Kidney glomerular epithelial cell (primary cell): ENCODE measurements at places on chromosomes 2 and 18.

- DNase-seq = no peak
These were observed 42.4 kb downstream of the ASXL2 start for GRCh38 chr2:25835906-25836305.

GRCh38 chr18:22628795-22629510 is 211.2 kb upstream of the CTAGE1 start:
- no peak for DNase-seq

DNA sequence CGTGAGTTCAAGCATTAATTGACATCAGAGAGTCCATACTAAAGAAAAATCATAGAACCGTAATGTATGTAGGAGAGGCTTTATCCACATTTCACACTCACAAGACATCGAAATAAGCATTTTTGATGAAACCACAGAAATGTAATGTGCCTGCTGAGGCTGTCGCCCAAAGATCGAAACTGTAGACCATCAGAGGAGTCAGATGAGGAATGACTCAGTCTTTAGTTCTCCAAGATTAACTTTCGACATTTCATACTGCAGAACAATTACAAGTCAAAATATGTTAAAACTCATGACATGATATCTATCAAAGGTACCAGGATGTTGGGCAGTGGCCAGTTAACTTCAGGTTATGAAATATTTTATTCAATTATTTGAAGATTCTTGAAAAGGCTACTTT is 79.6 kb downstream of the RAB31 start:
- no peak for DNase-seq

DNA sequence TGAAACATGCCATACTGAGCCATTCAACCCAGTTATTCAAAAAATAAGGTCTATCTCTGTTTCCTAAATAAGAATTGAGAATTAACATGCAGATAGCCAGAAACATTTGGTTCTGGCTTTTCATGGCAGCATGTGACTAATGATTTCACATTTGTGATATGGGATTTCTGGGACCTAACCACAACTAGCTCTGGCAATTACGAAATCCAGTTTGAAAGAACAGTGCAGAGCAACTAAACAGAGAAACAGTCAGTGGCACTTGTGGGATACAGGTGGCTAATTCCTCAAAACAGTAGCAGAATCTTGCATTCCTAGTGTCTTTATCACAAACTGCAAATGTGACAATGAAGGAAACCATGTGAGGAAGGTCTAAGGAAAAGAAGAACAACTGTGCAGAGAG is 637.8 kb upstream of the CHAC2 start:
- peak; percentile 89 for DNase-seq

DNA sequence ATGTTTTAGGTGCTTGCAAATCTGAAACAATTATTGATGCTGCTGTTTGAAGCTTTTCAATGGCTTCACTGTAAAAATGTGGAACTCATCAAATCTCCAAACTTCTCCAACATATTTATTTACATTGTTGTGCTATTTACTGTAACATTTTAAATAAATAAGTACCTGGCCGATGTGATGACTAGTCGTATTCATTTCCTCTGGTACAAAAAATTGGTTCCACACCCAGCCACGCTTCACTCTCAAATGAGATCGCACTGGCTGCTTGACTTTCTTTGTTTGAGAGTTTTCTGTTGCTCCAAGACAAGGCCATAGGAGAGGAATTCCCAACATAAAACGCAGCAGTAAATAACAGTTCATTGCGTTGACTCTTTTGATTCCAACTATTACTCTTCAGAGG is 32.0 kb downstream of the CDH19 start:
- no peak for DNase-seq

GRCh38 chr2:204632410-204632809 is 87.1 kb downstream of the PARD3B start:
- DNase-seq = no peak

GRCh38 chr2:27010139-27010538 is 22.6 kb upstream of the TMEM214 start:
- no peak for DNase-seq

DNA sequence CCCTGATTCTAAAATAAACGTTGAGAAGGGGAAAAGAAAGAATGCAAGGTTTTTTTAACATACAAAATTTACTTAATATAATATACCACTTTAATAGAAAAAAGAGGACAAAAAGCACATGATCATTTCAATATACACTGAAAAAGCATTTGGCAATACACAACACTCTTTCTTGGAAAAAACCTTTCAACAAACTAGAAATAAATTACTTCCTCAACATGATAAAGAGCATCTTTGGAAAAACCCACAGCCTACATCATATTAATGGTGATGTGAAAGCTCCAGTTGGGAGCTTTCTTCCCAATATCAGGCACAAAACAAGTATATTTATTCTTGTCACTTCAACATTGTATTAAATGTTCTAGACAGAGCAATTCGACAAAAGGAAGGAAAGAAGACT is 3.0 kb upstream of the POLR1B start:
- DNase-seq = no peak

DNA sequence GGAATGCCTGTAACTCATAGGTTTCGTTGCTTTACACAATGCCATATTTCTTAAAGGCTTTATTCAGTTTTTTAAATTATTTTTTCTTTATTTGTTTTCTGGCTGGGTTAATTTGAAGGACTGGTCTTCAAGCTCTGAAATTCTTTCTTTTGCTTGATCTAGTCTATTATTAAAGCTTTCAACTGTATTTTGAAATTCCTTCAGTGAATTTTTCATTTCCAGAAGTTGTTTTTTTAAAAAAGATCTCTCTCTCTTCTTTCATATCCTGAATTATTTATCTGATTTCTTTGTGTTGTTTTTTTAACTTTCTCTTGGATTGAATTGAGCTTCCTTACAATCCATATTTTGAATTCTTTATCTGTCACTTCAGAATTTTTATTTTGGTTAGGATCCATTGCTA is 239.9 kb upstream of the CTAGE1 start:
- DNase-seq = no peak

DNA sequence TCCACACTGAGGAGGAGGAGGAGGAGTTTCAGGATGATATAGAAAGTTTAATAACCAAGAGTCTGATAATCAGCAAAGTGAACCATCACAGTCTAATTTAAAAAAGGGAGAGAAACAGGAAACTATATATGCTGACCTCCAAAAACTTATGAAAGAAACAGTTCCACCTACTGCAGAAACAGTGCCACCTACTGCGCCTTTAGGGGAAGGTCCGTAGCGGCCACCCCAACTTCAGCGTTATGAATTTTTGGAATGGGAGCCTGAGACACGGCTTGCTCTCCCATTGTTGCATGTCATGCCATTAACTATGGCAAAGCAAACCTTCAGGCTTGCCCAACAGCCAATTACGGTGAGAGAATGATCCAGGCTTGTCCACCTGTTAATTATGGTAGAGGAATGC is 1719.2 kb upstream of the LRRTM1 start:
- no peak for DNase-seq

- DNase-seq = no peak
These were observed 63.1 kb downstream of the PARD3B start for GRCh38 chr2:204608237-204608939.

DNA sequence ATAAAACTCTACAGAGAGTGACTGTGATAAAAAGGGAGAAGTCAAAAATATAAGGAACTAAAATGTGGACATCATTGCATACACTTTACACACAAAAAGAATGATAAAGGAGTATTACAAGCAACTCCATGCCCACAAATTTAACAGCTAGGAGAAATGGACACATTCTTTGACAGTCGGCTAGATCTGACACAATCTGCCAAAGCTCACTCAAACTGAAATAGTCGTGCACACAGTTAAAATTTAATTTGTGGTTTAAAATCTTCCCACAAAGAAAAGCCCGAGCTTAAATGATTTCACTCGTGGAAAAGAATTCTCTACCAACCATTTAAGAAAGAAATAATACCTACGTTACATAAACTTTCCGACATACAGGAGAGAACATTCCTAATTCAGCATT is 132.4 kb downstream of the ZAP70 start:
- no peak for DNase-seq

- DNase-seq = no peak
These were observed 420.5 kb downstream of the NRXN1 start for GRCh38 chr2:50611351-50611871.

- DNase-seq = no peak
These were observed 297.0 kb upstream of the COL3A1 start for GRCh38 chr2:188677142-188677541.

- DNase-seq = no peak
These were observed 77.2 kb upstream of the ST6GAL2 start for GRCh38 chr2:106963156-106963555.

GRCh38 chr2:176997074-176997791 is 215.4 kb upstream of the HNRNPA3 start:
- no peak for DNase-seq

- DNase-seq = no peak
These were observed 70.0 kb upstream of the PPP1CB start for GRCh38 chr2:28681606-28682005.

GRCh38 chr2:205218056-205218455 is 464.2 kb upstream of the NRP2 start:
- no peak for DNase-seq

- no peak for DNase-seq
These were observed 10.1 kb upstream of the ONECUT2 start for GRCh38 chr18:57425096-57425495.

DNA sequence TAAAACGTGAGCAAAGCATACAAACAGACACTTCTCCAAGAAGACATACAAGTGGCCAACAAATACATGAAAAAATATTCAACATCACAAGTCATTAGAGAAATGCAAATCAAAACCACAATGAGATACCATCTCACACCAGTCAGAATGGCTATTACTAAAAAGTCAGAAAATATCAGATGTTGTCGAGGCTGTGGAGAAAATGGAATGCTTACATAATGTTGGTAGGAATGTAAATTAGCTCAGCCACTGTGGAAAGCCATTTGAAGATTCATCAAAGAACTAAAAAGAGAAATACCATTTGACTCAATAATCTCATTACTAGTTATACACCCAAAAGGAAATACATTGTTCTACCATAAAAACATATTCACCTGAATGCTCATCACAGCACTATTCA is 825.7 kb downstream of the SUCLG1 start:
- DNase-seq = no peak

DNA sequence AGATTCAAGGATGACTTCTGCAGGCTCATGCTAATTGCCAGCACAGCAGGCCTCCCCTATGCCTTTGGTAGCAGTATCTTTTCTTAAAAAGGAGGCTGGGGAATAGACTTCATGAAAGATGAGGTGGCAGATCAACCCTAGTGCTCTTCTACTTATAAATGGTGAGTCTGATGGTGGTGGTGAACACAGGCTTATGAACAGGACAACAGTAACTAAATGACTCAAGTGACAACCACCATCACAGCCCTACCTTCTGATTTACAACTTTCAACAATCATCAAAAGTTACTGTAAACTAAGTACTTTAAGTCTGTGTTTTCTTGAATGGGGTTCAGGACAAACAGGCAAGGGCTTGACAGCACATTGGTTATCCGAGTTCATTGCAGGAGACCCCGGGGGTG is 39.3 kb downstream of the PAIP2B start:
- DNase-seq = no peak

DNA sequence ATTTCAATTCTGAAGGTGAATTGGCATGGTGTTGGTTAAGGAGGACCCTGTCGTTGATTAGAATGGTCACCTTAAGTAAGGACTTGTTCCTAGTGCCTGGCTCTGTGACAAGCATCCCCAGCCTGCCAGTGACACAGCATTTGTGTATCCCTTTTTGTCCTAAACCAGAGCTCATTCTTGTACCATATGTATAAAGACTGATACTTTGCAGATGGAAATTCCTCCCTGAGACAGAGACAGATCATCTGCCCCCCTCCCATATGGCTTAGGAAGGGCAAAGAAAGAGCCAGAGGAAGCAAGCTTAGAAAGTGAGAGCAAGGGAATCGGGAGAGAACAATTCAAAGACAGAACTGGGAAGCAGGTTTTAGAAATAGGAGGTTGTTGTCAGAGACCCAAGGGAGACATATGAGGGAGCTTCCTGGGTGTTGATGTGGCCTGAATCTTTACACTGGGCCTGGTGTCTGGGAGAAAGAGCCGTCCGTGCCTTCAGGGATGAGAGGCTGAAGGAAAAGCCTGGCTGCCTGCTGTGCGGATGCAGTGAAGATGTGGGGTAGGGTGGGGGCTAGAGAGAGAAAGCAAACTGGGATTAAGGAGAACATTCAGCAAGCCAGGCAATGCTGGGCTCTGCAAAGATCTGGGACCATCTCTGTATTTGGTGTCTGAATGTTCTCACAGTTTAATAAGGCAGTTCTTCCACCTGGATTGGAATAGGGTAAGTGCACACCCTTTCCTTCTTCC is 13.2 kb upstream of the CHRNA1 start:
- no peak for DNase-seq

GRCh38 chr2:120223034-120223912 is at the start of gene TMEM185B:
TSS of gene TMEM185B (minus strand) at chr2:120223400. CDS start at chr2:120222976, 424 bp downstream.
- peak; percentile 82 for DNase-seq

DNA sequence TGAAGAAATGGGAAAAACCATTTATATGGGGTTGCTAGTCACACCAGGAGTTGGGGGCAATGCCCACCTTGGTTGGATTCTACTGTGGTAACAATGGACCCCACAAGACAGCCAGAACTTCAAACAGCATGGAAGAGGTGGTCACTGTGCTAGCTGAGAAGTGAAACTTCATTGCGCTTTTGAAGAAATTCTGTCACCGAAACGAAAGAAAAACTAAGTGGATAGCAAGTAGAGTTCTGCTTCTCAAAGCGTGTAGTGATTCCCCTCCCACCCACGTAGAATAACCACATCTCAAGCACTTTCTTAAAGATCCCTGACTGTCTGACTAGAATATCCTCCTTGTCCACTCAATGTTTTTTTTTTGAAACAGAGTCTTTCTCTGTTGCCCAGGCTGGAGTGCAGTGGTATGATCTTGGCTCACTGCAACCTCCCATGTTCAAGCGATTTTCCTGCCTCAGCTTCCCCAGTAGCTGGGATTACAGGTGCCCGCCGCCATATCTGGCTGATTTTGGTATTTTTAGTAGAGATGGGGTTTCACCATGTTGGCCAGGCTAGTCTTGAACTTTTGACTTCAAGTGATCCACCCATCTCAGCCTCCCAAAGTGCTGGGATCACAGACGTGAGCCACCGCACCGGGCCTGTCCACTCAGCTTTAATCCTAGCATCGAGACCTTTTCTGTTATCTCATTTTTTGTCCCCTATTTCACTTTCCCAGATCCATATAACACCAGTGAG is 30.1 kb upstream of the CCL20 start:
- no peak for DNase-seq
